ENCODE measurements at places on chromosomes 3 and 15.

DNA sequence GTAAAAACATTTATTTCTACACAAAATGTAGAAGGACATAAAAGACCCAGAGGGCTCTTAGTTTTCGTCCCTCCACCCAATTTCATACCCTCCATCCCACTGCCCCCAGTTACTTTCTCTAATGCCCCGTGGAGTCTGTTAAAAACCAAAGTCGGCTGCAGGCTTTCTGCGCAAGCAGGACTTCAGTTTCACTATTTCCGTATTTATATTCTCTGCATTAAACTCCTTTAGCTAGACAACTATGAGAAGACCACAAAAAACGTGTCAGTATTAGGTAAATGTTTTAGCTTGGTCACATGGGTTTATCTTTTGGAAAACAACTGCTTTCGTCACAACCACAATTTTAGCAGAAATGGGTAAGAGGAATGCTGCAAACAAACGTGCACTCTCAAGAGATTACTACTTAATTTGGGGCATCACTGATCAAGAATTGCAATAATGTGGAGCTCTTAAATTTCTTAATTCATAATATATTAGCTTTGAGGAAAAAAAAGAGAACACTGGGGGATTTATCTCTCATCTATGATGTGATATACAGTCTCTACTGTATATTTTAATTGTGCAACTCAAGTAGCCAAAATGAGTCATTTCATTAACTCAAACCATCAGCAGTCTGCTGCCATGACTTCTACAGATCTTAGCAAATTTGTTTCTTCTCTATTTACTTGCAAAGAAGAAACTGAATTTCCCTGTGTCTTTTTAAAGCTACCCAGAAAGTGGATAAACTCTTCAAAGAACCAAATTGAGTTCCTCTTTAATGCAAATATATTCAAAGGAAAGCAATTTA is 740 bp upstream of the NSMCE3 start:
- no peak for DNase-seq

GRCh38 chr3:127423856-127424765 is 136.3 kb upstream of the PRR20G start:
- DNase-seq, result no peak

DNA sequence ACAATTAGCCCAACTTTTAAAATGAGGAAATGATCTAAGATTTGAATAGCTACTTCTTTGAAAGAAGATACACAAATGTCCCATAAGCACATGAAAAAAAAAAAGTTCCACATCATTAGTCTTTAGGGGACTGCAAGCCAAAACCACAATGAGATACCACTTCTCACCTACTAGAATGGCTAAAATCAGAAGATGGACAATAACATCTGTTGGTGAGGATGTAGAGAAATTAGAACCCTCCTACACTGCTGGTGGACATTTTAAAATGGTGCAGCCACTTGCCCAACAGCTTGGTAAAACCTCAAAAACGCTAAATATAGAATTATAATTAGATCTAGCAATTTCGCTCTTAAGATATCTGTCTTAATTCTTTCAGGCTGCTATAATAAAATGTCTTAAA is 77.1 kb downstream of the MEX3B start:
- DNase-seq, result no peak

- no peak for DNase-seq
These were observed 5.6 kb downstream of the CCDC9B start for GRCh38 chr15:40334941-40335795.

GRCh38 chr3:62571916-62572315 is 198.6 kb upstream of the FEZF2 start:
- DNase-seq, result no peak

DNA sequence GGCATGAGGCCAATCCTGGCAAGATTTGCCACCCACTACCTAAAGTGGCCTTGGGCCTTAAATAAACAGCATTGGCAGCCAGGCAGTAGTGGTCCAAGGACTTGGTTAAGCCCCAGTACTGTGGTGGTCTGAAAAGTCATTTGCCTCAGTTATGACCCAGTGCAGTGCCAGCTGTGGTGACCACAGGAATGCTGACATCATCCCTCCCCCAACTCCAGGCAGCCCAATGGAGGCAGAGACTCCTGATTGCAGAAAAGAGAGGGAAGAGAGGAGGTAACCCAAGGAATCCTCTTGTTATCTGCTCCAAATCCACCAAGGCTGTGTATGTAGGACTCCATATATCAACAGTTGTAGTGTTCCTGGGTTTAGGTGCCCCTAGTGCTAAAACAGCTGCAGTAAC is 883.6 kb downstream of the SQOR start:
- DNase-seq, result no peak

- no peak for DNase-seq
These were observed at the start of gene GABRB3 for GRCh38 chr15:26772154-26773066. Gene GABRB3 (minus strand): TSS chr15:26773066.

DNA sequence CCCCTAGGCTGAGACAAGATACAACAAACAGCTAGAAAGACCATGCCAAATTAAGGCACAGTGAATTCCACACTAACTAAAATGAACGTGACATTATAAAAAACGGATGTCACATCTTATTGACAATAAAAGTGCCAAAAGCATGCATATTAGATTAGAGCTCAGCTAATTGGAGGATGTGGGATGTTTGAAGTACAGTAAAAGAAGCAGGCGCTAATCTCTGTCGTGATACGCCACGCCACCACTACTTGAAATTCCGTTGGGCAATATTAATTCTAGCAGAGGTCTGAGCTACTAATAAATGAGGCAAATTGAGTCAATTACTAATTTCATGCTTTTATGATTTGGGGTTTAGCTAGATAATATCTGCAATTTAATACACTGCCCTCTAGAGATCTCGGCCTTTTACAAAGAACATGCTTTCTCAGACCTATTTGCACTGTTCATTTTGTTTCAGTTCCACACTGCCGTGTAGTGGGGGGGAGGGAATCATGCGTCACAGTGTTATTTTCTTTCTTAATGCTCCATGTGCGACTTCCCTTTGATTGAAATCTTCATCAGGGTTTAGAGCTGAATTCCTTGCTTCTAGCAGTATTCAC is 52.9 kb upstream of the ROBO2 start:
- no peak for DNase-seq

DNA sequence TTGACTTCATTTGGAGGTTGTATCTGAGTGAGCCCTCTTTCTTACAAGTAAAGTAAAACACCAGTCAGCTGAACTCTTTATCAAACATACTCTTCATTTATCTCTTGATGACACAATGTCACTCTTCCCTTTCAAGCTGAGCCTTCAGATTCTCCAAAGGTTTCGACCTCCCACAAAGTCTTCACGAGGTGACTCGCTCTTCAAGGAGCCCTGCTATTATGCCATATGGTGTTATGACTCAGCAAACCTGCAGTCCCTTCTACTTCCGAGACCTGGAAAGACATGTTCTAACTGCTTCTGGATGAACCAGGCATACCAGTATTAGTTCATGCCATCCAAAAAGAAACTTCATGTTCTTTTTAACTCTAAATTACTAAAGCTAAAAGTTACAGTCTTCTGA is 23.1 kb downstream of the AADAC start:
- DNase-seq, result no peak

DNA sequence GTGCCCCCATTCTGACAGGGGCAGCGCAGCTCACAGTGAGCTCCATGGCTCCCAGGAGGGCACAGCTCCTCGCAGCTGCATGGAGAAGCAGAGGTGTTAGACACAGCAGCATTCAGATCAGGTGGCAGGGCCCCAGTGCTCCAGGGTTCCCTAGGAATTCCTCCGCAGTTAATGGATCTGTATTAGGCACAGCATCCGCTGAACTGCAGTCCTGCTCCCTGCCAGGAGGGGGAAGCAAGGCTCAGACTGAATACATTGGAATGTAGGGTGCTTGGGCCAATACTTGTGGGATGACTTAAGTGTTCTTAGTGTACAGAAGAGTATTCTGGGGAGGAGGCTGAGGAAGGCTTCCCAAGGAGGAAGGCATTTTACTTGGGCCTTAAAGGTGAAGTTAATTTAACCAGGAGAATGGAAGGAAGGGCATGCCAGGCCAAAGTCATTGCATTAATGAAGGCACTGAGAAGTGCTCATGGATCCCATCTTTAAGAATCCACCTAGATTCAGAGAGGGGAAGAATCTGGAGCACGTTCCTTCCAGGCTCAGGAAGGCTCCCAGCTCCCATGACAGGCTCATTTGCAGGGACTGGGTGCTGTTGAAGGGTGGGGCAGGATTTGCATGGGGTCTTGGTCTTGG is 111.6 kb downstream of the RAB11A start:
- DNase-seq, result no peak

Data from stimulated activated CD4-positive, alpha-beta T cell treated with anti-CD3 and anti-CD28 coated beads, Interleukin-1b, Interleukin-23, amount 100 ng/mL, for 4 hours (primary cell).